ENCODE measurements at places on chromosomes 2 and 18.

DNA sequence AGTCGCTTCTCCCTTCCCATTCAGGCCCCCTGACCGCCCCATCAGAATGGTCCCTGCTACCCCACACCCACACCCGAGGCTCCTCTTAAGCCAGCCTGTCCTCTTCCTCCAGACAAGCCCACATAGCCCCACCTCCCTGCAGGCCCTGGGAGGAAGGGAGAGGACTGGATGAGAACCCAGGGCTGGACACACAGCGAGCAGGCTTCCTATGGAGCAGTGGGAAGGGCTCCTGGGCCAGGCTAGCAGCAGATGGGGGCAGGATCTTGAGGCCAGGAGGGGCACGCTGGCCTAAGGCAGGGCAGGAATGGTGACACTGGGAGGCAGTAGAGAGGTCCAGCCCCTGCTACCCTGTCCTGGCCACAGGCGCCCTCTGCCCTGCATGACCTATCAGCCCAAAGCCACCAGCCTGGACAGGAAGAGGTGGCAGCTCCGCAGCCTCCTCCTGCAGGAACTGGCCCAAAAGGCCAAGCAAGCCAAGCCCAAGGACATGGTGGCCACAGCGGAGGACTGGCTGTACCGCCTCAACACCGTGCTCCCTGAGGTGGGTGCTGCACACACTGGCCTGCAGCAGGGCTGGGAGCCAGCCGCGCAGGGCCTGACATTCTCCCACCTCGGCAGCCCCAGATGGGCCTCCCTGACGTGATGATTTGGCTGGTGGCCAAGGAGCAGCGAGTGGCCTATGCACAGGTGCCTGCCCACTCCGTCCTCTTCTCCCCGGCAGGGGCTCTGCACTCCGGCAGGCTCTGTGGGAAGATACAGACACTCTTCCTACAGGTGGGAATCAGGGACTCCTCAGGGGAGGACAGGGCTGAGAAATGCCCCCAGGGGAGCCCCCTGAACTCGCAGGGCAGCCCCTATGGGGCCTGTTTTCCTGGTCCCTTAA, 43.3 kb downstream of the FER1L5 start:
- DNase-seq: no peak

- peak; percentile 77 for DNase-seq
Observed at GRCh38 chr2:9782197-9782719, 61.0 kb upstream of the TAF1B start.

DNA sequence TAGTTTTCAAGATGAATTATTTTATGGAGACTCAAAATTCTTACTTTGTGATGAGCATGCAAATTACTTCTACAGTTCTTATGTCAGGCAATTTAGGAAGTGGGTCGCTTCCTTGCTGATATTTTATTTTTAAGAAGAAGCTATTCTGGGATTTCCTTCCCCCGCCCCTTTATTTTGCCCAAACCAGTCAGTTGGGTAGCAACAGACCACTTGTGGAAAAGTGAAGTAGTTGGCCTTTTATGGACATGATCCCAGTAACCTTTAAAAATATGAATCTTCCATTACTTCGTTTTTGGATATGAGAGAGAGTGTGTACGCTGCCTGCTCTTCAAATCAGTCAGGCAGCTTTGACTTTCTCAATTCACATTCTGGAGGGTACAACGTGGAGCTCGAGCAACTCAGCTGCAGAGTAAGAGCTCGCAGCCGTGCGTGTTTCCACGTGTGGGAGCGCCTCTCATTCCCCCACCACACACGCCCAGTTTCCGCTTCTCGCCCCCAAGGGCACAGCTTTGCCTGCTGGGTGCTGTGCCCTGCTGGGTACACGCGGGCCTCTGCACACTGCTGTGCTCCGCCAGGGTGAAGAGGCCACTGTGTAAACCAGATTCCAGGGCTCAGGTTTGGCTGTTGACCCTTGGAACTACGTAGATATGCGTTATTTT, 92.6 kb downstream of the ITGB1BP1 start:
- no peak for DNase-seq

DNA sequence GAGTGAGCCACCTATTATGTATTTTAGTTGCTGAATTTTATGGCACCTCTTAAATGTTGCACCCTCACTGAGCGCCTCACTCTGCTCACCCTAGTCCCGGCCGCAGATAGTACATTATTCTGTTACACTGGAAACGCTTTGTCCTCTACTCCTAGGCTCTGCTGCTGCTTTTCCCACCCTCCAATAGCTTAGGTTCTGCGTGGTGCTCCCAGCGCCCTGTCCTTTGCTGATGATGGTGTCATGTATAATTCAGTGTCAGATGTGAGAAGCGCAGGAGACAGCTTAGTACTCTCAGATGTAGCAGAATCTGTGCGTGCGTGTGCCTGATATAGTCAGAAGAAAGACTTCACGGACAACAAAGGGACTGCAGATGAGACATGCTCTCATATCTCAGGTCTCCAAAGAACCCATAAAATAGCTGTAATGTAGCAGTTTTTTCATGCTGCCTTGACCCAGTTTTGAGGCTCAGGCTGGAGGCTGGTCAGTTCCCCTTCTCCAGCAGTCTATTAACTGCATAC, 1.4 kb upstream of the REEP1 start:
- peak; percentile 46 for DNase-seq

- DNase-seq: no peak
Observed at GRCh38 chr2:188425266-188425665, 133.6 kb downstream of the GULP1 start.

GRCh38 chr2:31082002-31082401, 56.2 kb downstream of the GALNT14 start:
- DNase-seq: no peak

DNA sequence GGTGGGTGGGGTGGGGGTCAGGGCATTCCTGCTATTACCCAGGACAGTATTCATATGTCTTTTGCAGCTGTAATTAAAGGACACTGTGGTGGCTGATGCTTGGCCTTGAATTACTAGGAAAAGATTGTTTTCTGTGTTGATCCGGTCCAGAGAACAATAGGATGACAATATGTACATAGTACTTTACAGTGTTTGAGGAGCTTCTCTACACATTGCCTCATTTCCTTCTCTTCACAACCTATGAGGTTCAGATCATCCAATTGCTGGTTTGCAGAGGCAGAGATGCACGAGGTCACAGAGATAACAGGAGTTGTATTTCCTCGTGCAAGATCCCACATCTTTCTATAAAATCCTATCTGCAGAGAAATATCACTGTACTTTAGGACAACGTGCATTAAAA, 119.5 kb downstream of the LIPG start:
- DNase-seq: no peak

DNA sequence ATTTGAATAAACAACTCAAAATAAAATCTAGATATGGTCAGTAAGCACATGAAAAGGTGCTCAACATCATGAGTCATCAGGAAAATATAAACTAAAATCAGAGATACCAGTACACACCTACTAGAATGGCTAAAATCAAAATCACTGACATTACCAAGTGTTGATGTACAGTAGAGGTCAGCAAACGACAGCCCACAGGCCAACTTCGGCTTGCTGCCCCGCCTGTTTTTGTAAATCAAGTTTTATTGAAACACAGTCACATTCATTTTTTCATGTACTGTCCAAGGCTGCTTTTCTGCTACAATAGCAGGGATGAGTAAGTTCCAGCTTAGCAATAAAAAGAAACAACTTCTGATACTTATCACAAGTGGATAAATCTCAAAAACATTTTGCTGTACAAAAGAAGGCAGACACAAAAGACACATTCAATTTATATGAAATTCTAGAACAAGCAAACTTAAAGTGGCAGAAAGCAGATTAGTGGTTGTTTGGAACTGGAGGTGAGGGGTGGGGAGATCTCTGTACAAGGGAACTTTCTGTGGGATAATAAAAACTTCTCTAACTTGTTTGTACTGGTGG, 32.1 kb downstream of the TRAK2 start:
- DNase-seq: no peak
